Hematopoietic multipotent progenitor cell treated with erythropoietin and hydrocortisone succinate and interleukin-3 and kit ligand, for 4 days (in vitro differentiated cells): ENCODE measurements at places on chromosomes 13 and 19.

GRCh38 chr13:26968431-26969341 is 202.9 kb downstream of the USP12 start:
- DNase-seq, result no peak

- peak; percentile 92 for DNase-seq
These were observed 11.8 kb upstream of the CSNK1G2 start for GRCh38 chr19:1929021-1929742.

DNA sequence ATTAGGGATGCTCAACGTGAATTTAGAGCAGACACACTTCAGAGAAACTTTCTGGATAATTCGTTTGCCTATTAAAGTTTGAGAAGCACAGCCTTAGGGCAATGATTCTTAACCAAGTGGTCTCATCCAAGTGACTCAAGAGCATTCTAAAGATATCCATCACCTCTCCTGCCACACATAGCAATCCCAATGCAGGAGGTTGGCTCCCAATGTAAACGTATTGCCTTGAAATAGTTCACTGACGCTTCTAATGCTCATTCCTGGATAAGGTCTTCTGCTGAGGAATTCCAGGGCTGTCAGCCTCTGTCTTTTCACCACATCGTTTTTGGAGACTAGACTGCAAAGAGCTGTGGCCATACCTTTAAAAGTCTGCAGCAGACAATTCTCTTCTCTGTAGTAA is 279.8 kb upstream of the DACH1 start:
- no peak for DNase-seq

- peak; percentile 86 for DNase-seq
These were observed 10.1 kb downstream of the AP2S1 start for GRCh38 chr19:46840498-46840942.

- no peak for DNase-seq
These were observed 64.4 kb downstream of the TRPM4 start for GRCh38 chr19:49222011-49222410.

DNA sequence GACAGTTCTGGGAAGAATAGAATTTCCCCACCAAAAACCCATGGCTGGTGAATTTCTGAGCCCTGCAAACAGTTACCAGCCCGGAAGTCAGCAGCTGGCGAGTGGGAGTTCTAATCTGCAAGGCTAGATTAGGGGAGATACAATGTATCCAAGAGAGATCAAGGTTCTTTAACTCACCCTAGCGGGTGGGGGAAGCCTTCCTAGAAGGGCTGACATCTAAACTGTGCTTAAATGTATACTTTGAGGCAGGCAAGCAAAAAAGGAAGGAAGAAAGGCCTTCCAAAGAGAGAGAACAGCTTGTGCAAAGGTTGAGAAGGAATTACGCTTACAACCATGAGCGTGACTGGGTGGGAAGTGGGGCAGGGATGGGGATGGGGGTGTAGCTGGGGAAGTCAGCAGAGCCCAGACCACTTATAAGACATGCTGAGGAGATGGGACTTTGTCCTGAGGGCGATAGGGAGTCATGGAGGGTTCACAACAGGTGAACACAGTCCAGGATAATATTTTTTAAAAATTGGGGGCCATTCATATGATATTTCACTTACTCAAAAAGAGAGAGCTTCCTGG is 20.8 kb upstream of the ZNRF4 start:
- DNase-seq, result no peak

- peak; percentile 95 for DNase-seq
These were observed 11.8 kb downstream of the PGLS start for GRCh38 chr19:17522988-17523872.

- peak; percentile 4 for DNase-seq
These were observed 409.0 kb downstream of the COG6 start for GRCh38 chr13:40064154-40065097.

- DNase-seq, result no peak
These were observed 1518.3 kb upstream of the SLC10A2 start for GRCh38 chr13:104584481-104584880.

DNA sequence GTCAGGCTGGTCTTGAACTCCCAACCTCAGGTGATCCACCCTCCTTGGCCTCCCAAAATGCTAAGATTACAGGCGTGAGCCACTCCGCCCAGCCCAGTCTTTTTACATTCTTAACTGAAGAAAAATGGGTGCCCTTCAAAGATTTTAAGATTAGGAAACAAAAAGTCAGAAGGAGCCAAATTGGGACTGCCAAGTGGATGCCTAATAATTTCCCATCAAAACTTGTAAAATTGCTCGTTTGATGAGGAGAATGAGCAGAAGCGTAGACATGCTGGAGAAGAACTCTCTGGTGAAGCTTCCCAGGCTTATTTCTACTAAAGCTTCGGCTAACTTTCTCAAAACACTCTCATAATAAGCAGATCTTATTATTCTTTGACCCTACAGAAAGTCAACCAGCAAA is 31.3 kb downstream of the NUMBL start:
- no peak for DNase-seq

DNA sequence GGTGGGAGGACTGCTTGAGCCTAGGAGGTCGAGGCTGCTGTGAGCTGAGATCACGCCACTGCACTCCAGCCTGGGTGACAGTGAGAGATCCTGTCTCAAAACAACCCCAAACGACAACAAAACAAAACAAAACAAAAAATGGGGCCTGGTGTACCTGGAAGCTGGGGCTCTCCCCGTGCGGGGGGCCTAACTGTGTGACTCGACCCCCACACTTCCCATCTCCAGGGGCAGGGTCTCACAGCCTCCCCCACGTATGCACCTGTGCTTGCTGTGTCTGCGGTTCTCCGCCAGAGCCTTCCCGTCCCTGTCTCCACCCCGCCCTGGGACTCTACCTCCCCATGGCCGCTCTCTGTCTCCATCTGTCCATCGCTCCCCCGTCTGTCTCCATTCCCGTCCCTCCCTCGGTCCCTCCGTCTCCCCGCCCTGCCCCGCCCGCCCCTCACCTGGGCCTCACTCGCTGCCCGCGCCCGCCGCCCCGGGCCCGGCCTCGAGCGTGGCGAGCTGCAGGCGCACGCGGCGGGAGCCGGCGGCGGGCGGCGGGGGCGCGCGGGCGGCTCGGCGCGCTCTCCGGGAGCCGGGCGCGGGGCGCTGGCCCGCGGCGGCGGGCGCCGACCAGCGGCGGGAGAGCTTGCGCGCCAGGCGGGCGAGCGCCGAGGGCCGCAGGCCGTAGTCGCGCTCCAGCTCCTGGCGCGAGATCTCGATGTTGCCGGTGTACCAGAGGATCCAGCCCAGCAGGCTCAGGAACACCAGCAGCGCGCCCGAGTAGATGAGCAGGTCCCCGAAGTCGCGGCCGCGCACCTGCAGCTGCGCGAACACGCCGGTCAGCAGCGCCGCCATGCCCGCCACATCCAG is 587 bp downstream of the TMEM238 start:
- DNase-seq, result peak; percentile 86

GRCh38 chr13:41506312-41506711 is 49.0 kb downstream of the RGCC start:
- no peak for DNase-seq

DNA sequence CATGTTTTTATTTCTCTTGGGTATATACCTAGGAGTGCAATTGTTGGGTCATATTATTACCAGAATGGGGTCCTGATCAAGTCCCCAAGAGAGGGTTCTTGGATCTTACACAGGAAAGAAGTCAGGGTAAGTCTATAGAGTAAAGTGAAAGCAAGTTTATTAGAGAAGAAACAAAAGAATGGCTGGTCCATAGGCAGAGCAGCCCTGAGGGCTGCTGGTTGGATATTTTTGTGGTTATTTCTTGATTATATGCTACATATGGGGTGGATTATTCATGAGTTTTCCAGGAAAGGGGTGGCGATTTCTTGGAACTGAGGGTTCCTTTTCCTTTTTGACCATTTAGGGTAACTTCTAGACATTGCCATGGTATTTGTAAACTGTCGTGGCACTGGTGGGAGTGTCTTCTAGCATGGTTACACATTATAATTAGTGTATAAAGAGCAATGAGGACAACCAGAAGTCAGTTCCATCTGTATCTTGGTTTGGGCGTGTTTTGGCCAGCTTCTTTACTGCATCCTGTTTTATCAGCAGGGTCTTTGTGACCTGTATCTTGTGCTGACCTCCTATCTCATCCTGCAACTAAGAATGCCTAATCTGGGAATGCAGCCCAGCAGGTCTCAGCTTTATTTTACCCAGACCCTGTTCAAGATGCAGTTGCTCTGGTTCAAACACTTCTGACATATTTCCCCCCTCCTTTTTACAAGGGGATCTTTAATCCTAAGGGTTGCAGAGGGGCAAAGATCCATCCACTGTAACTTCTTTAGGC is 41.1 kb downstream of the CEACAM1 start:
- peak; percentile 58 for DNase-seq

DNA sequence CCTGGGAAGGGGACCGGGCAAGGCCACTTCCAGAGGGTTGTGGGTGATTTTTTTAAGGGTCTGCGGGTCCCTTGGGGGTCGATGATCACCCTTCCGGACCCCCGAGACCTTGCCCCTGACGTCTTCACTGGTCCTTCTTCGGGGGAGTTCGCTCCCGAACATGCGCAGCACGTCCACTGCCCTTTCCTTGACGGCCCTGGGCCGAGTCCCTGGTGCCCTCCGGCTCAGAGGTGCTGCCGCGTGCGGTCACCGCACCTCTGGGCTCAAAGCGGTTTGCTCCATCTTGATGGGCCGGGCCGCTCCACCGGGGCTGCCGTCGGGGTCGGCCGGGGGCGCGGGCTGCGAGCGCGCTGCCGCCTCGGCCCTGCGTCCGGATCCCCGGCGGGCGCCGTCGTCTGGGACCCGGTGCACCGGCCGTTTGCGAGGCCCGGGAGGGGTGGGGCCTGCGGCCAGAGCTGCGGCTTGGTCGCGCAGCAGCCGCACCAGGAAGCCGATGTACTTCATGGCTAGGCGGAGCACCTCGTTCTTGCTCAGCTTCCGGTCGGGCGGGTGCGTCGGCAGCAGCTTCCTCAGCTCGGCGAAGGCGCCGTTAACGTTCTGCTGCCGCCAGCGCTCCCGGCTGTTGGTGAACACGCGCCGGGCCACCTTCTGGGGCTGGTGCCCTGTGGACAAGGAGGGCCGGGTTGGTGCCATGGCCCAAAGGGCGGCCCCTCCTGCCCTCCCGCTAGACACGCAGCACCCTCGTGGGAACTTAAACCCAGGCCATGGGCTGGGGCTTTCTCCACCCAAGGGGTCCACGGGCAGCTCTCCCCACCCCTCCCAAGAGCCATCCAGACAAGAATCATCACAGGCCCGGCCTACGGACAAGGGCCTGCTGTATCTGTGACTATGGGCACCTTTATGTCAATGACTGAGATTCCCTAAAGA is 3.3 kb downstream of the LYL1 start:
- DNase-seq, result peak; percentile 95

GRCh38 chr13:94590744-94591143 is 5.2 kb downstream of the TGDS start:
- DNase-seq, result no peak

- peak; percentile 97 for DNase-seq
These were observed 1.0 kb downstream of the SMIM24 start for GRCh38 chr19:3479177-3479833.

DNA sequence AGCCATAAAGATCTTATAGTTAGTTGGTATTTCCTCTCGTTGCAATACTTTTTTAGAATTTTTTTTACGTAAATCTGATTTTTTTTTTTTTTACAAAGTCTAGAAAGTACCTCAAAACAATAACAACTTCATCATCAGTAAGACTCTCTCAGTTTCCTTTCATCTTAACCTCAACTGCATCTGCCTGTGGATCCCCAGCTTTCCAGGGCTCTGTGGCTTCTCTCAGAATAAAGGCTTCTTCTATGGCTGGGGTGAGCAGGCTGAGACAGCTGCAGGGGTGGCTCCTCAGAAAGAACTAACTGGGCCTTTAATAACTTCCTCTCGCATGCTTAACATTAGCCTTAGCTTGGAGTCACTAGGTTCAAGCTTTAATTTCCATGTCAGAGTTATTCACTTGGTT is 4.2 kb downstream of the ZNF506 start:
- no peak for DNase-seq

GRCh38 chr13:95797016-95797415 is 120.1 kb downstream of the DNAJC3 start:
- DNase-seq, result no peak
